ENCODE measurements at places on chromosomes 13 and 19.
A peak's percentile ranks its signal among the peaks of the same experiment; 100 is the strongest.

DNA sequence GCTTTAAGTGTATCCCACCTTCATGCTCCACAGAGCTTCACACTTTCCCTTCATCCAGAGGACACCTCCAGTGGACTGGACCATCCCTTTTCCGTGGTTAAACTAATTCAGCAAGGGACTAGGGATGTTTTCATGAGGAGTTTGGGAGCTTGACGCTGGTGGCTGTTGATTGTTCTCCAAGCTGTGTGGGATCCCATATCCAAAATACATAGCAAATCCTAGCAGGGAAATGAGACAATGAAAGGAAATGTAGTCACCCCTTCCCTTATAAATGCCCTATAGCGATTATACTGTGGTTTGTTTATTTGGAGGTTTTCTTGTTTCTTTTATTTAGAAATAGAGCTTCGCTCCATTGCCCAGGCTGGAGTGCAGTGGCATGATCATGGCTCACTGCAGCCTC, 31.6 kb upstream of the DPRX start:
- no peak for DNase-seq

- no peak for DNase-seq
These were observed 22.8 kb downstream of the KLF12 start for GRCh38 chr13:74111399-74111798.

DNA sequence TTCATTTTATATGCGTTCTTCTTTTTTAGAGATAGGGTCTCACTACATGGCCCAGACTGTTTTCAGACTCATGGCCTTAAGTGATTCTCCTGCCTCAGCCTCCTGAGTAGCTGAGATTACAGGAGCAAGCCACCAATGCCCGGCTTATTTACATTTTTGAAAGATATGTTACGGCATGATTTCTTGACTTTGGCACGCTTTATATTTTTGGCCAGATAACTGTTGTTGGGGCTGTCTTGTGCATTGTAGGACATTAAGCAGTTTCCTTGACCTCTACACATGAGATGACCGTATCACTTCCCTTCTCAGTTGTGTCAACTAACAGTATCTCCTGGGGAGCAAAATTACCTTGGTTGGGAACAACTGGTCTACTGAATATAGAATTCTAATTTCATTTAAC, 28.9 kb upstream of the CLDN10 start:
- DNase-seq: no peak

- no peak for DNase-seq
These were observed 30.0 kb downstream of the MYH14 start for GRCh38 chr19:50233308-50233910.

DNA sequence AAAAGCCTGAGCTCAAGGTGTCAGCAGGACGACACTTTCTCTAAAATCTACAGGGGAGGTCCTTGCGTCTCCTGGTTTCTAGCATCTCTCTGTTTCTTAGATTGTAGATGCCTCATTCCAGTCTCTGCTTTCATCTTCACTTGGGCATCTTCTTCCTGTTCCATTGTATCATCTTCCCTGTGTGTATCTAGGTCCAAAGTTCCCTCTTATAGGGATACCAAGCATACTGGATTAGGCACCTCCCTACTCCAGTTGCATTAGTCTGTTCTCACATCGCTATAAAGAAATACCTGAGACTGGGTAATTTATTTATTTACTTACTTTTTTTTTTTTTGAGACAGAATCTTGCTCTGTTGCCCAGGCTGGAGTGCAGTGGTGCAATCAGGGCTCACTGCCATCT, 91.3 kb upstream of the ABCC4 start:
- no peak for DNase-seq

GRCh38 chr19:47230054-47230920, 712 bp downstream of the BBC3 start:
- DNase-seq: no peak

DNA sequence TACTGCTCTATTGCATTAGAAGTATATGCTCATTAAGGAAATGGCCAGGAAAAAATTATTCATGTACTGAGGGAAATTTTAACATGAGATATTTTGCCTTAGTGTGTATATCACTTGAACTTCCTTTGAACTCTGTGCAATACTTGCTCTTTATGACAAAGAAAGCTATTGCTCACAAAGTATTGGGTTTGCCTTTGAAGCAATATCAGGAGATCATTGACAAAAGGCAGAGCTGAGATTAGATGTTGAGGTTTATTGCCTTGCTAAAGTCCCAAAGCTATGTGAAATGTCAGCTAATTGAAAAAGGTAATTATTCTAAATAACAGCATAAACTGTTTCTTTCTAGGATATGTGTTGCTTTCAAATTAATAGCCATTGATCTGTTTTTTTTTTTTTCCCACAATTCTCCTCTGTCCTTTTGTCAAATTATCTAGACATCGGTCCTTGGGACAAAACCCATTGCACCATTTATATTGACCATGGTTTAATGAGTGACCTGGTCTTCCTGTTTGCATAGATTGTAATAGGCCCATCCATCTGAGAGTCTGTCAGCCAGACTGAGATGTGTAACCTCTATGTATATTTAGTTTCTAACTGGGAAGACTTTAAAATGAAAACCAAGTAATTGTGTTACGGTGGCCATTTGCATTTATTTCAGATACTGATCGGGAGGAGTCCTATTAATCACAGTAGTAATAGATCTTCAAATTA, 752.7 kb upstream of the GPC6 start:
- no peak for DNase-seq

- DNase-seq: no peak
These were observed 50.5 kb upstream of the IRS2 start for GRCh38 chr13:109836629-109837607.

GRCh38 chr19:33522371-33522662, 726 bp upstream of the PEPD start:
- no peak for DNase-seq

DNA sequence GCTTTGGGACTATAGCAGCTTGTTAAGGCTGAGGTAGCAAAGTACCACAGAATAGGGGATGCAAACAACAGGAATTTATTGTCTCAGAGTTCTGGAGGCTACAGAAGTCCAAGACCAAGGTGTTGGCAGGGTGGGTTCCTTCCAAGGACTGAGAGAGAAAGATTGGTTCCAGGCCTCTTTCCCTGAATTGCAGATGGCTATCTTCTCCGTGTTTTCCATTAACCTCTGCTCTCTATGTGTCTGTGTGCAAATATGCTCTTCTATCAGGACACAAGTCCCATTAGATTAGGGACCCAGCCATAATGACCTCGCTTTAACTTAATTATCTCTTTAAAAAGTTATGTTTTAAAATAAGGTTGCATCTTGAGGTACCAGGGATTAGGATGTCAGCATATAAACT, 1732.9 kb upstream of the SLC10A2 start:
- no peak for DNase-seq

GRCh38 chr13:113428871-113429607, 24.2 kb downstream of the ADPRHL1 start:
- no peak for DNase-seq

GRCh38 chr19:13718733-13719132, 45.6 kb upstream of the MRI1 start:
- peak; percentile 87 for DNase-seq

- no peak for DNase-seq
These were observed 746 bp downstream of the RAB3D start for GRCh38 chr19:11338569-11339253.

- no peak for DNase-seq
These were observed 70.3 kb downstream of the PIBF1 start for GRCh38 chr13:72852207-72852606.

DNA sequence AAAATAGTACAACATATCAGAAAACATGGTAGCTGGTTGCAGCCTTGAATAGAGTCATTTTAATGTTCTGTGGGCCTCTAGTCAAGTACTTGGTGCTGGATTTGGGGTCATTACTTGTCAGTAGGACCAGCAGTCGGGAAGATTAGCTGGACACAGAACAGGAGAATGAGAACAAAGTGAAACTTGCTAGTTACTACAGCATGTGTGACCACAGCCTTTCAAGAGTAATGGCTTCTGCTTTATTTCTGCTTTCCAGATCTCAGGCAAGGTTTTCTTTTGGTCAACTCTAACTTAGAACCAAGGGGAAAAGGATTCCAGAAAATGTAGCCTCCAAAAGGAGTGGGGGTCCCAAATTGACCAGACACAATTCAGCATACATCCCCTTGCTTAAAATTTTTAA, 17.1 kb upstream of the VWA8 start:
- DNase-seq: no peak

DNA sequence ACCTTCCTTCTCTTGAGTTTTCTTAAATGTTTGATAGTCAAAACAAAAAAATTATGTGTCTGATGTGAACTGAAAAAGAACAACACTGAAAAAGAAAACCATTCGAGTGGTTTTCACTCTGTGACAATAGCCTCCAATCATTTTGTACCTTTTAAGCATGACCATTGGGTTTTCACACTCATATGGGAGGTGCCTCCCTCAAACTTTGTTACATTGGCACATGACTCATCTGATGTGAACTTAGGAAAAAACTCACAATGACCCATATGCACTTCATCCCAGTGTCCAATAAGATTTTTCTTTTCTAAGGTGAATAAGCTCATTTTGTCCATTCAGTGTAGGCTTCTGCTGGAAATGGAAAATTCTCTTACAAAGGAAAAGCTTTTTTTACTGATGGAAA, 66.6 kb upstream of the XPO4 start:
- DNase-seq: no peak

GRCh38 chr13:22801402-22802003, 379.3 kb upstream of the SGCG start:
- DNase-seq: peak; percentile 14

- DNase-seq: no peak
These were observed 2.5 kb downstream of the KPTN start for GRCh38 chr19:47481460-47482052.

DNA sequence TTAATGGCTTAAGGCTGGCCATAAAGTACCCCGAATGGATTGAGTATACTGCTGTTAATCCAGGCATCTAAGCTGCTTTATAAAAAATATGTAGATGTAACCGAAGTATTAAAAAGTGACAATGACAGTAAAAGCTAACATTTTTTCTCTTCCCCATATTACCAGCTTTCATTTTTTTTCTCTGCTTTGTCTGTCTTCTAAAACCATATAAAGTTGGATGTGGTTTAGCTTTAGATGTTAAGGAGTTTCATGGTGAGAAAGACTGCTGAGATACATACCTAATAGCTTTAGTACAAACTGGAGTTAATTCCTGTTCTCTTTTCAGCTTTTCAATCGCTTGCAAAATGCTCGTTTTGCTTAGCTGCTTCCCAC, 838 bp downstream of the AKAP11 start:
- no peak for DNase-seq

GRCh38 chr13:110915874-110916206, 971 bp upstream of the ANKRD10 start:
- DNase-seq: no peak

DNA sequence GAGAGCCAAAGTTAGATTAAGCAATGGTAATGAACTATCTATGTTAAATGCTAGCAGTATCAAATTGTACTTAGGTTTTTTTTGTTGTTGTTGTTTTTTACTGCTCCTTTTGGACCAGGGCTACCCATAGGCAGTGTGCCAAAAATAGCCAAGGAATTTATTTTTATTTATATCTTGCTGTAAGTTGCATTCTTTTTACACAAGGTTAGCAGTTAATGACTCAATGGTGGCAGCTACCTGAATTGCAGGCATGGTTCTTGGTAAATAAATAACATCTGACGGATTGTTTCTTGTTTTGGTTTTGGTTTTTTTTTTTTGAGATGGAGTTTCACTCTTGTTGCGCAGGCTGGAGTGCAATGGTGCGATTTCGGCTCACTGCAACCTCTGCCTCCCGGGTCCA, 194.8 kb upstream of the TSC22D1 start:
- no peak for DNase-seq
